ENCODE measurements at places on chromosomes 4 and X.

DNA sequence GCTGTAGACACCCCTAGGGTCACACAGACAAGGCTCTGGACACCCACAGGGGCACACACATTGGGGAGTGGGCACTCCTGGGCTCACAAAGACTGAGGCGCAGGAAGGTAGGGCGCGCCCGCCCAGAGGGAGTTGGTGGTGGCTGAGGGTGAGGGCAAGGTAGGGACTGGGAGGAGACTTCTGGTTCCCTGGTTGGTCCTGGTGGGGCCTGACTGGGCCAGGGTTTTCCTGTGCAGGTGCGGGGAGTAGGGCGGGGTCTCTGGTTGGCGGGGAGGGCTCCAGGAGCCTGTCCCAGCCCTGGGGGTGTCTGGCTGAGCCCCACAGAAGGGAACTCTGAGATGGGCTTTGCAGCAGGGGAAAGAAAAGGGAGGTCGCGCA is 6.7 kb upstream of the WAS start:
- DNase-seq, result no peak

GRCh38 chrX:35696760-35697234 is 101.3 kb upstream of the MAGEB16 start:
- DNase-seq, result no peak

GRCh38 chrX:79440336-79440735 is 73.2 kb upstream of the ITM2A start:
- DNase-seq, result no peak

DNA sequence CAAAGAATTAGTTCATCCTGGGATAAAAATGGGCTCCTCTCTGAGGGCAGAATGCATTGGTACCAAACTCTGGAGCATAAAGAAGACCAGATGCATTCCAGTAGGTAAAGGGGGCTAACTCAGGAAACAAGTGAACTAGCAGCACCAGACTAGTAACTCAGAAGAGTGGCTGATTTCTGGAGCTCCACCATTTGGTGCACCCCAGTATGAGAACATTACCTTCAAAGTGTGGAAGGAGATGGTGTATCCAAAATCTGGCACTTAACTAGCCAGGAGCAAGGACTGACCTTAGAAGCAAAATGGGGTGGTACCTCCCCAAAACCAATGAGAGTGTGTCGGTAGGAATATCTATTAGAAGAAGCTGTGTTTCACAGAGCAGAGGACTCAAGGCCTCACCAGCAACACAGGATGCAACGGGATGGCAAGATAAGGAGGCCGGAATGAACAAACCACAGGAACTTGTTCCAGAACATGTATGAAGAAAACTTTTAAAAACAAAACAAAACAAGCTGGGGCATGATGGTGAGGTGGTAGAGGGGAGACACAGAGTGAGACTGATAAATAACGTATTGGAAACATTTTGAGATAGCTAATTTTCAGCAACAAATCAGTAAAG is 142.3 kb downstream of the INPP4B start:
- no peak for DNase-seq

- no peak for DNase-seq
Observed at GRCh38 chr4:7908668-7909067, 31.0 kb downstream of the AFAP1 start.
